ENCODE measurements at places on chromosomes 3 and 15.

DNA sequence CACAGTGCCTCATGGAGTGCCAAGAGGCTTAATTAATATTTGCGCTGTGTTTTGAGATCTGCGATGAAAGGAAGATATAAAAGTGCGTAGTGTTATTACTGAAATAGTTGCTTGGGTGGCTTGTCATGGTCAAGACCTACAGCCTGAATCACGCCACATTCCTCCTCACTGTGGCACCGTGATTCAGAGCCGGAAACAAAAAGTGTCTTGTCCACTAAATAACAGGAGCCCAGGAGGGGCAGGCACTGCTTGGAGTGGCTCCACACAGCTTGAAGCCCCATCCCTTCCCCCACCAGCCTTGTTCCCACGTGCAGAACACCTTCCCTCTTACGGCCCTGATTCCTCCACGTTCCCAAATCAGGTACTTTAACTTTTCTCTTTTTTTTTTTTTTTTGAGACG is 1.2 kb upstream of the LRRC15 start:
- no peak for DNase-seq

DNA sequence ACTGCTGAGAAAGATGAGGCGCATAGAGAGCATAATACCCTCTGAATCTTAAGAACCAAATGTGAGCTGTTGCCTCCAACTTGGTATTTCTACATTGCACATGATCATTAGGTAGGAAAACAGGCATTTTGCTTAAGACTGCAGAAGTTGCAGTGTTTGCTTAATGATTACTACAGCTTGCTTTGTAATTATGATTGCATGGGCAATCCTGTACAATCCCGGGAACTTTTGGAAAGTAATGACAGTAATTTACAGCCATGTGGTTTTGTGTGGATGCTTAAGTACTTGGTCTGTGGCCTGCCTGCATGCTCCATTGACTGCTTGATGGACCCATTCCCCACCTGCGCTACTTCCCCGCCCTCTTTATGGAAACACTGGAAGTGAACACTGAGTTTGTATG is 301.1 kb downstream of the DIPK2A start:
- DNase-seq = peak; percentile 18

DNA sequence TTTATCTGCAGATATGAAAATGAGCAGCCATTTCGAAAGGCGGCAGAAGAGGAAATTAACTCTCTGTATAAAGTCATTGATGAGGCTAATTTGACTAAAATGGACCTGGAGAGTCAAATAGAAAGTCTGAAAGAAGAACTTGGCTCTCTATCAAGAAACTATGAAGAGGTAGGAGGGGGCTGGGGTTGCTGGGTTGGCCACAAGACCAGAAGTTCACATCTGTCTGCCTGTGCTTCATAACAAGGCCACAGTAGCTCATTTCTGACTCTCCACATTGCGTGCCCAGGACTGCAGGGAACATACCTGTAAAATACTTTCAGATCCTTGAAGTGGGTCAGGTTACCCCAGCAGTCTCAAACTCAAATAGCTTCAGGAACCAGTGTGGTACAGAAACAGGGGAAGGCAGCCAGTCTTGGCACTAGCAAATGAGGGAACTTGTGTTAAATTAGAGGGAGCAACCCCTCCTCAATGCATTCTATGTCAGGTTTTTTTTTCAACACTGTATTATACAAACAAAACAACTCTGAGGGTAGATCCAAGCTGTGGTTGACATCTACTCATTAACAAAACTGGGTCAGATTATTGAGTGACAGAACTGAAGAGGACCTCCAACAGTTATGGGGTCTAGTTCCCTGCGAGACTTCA is 48.7 kb downstream of the BFSP2 start:
- DNase-seq = no peak

DNA sequence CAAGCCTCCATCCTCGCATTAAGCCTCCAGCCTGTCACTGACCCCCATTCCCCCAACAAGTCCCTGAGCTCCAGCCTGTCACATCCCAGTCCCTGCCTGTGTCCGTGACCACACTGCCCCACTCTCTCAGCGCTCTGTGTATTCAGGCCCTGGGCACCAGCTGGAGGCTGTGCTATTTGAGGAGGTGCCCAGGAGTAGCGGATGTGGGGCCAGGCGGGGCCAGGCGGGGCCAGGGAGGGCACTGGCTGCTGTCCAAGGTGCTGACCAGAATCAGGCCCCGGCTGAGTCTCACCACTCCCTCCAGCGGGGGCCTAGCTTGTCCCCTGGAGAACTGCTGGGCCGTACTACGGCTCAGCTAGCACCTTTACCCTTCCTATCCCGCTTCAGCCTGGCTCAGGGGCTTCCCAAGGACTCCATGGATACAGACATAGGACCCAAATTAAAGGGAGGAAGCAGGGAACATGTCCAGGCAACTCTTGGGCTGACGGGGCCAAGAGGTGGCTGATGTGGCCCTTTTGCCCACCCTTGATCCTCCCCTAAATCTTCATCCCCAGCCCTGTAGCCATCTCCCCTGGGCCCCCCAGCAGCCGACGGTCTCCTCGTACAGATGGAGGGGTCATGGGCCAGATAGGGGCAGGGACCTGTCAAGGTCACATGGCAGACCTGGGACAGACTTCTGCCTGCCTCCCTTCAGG is 1.1 kb downstream of the HHATL start:
- peak; percentile 1 for DNase-seq

DNA sequence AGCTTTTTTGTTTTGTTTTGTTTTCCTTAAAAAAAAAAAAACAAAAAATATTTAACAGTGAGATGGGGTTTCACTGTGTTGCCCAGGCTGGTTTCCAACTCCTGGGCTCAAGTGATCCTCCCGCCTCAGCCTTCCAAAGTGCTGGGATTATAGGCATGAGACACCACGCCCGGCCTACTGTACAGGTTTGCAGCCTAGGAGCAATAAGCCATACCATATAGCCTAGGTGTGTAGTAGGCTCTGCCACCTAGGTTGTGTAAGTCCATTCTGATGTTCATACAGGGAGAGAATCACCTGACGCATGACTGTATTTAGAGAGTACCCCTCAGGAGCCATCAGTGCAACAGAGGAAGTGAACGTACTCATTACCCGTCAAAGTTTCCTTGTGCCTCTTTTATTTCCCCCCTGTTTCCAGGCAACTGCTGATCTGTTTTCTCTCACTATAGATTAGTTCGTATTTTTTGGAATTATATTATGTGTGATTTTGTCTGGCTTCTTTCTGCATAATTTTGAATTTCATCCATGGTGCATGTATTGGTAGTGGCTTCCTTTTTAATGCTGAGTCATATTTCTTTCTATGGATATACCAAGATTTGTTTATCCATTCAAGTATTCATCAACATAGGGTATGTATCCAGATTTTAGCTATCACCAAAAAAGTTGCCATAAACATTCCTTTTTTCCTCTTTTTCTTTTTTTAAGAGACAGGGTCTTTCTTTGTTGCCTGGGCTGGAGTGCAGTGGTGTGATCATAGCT is 9.9 kb downstream of the ACAD9 start:
- no peak for DNase-seq

DNA sequence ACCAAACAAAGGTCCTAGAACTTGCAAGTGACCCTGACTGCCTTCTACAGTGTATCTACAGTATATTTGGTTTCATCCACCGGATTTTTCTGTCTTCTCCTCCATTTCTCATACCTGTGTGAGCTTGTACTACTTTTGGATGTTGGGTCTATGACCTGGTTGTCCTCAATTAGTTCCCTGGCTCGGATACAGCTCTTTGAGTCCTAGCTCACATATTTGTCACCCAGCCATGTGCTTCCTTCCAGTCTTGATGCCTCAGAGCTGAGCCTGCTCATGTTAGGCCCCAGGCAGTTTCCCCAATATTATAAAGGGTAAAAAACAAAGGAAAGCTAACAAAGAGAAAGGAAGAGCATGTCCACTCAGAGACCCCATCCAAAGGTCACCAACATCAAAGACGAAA is 28.2 kb downstream of the ZNF385D start:
- DNase-seq = no peak

GRCh38 chr15:56659197-56659596 is 74.1 kb downstream of the ZNF280D start:
- DNase-seq = no peak

DNA sequence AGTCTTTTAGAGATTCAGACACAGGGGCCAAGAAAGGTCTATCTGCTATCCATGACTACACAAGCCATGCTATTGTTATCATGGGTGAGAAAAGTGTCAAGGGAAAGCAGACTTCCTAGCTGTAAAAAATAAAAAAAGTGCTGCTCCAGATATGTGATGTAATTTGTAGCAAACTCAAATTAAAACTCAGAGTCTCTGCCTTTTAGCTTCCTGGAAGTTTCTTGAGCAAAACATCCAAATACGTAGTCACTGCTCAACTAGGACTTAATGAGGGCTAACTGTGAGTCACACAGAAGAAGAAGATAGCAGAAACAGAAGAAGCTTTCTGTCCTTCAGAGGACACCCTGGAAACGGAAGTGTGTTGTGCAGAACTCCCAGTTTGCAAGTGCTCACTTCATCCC is 393.4 kb upstream of the NR2F2 start:
- DNase-seq = no peak

GRCh38 chr3:66404197-66404596 is 96.6 kb downstream of the LRIG1 start:
- no peak for DNase-seq

Measured in astrocyte of the cerebellum (primary cell).